ENCODE measurements at places on chromosomes 7 and 10.

GRCh38 chr10:45040921-45041542, 40.3 kb downstream of the ZNF22 start:
- no peak for DNase-seq

DNA sequence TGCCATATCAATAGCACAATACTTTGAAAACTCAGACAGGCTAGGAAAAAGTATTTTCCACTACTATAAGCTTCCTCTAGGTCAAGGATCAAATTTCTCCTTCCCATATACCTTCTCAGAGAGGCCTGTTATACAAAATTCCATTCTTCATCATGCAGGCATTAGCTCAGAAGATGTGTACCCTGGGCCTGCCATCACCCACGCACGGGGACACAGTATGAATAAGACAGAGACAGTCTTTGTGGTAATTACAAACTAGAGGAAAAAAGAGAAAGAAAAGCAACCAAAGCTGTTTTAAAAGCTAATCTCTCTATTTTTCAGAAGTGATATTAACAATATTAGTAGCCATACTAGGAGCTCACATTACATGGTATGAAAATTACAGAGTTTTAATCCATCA, 236.8 kb upstream of the AOAH start:
- no peak for DNase-seq

DNA sequence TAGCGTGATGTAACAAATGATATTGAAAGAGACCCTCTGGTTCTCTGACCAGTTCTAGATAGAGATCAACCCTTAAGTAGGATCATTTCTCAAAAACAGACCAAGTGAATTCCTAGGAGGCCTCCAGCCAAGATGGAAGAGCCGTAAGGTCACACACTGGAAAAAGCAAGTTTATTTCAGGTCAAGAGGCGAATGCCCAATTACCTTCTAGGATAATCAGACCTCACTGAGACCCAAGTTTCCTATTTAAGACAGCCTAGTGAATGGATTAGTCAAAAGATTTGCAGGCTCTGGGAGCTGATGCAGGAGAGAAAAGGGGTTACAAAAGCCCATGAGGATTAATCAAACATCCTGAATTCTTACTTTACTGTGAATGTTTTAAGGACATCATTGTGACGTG, 486.1 kb upstream of the NRP1 start:
- no peak for DNase-seq

GRCh38 chr7:112053737-112054069, 152.5 kb downstream of the DOCK4 start:
- DNase-seq = no peak

DNA sequence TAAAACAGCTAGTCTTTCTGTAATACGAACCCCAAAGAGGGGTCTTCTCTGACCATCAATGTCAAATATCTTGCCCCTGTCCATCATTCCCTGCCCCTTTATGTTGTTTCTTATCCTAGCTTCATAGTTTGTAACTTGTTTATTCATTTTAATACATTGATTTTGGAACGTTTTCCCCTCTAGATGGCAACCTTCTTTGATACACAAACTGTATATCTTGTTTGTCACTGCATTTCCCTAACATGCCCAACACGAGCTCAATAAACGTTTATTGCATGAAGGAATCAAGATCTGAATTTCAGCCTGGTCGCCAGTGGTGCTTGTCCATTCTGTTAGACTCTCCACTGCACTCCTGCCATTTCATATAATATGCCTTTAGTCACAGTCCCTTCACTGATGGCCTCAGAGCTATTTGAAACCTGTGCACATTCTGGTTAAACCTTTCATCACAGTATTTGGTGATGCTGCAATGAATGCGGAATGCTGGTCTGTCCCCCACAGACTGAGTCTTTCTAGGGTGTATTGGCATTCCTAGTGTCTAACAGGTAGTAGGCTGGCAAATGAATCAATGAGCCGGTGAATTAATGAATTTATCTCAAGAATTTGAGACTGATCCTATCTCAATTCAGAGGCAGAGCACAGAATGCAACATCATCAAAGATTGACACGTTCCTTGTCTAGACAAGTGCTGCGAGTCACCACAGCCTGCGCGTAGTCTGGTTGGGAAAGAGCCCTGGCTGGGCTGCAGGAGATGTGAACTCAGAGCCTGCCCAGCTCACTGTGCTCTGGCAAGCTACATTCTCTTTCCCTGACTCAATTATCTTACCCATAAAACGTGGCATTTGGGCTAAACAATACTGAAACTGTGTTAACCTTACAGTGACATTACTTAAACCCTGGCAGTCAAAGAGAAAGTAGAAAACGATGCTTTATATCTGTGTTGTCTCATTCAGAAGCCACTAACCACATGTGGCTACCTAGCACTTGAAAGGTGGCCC, 55.2 kb upstream of the FRMD4A start:
- DNase-seq = no peak

- no peak for DNase-seq
Observed at GRCh38 chr10:111086574-111086973, 9.7 kb downstream of the ADRA2A start.

DNA sequence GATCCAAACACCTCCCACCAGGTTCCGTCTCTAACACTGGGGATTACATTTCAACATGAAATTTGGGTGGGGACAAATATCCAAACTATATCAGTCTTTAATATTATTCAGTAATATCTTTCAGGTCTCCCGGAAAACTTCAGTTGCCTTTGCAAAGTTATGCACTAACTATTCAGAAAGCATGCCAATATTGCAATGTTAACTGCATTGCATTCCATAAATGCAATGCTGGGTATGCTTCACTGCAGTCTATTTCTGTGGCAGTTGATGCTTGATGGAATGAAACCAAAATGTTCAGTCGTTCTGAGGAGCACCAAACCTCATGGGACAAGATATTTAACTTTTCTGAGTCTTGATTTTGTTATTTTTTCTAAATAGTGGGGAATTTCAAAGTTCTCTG, 147.5 kb downstream of the SLC16A9 start:
- DNase-seq = no peak

GRCh38 chr7:108030516-108030915, 27.6 kb upstream of the LAMB1 start:
- no peak for DNase-seq

DNA sequence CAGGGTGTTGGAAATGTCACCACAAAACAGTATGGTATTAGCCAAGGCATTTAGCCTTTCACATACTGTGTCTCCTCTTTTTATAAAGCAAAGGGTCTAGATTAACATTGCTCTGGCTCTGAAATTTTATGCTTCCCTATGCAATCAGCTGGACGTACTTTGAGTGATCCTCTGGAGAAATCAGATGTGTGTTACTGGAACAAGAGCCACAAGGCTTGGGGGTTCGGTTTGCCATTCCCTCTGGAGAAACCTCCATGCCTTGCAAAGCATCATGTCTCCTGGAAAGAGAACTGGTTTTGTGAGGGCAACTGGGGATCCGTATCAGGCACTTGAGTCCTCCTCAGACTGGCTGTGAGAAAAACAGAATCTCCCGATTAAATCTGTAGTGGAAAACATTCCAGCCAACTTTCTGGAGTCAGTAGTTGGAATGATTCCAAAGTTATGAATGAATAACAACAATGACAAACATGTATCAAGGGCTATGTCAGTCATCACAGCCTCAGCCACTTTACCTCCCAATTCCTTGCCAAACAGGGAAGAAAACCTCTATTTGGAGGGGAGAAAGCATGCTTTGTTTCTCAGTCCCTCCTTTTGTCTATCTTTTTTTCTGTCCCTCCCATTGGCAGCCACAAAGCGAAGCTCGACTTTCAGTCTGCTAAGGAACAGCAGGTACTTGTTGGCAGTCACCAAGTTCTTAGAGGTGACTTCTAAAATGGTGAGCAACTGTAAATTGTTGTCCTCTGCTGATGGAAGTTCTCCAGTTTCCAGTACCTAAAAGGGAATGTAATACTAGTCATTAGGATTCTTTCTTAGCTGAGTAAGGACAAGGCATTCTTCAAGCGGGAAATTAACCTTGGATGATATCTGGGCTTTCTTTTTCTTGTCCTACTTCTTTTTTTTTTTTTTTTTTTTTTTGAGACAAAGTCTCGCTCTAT, 864.8 kb upstream of the AUTS2 start:
- DNase-seq = no peak

- no peak for DNase-seq
Observed at GRCh38 chr10:74425456-74426001, 274.5 kb downstream of the ADK start.

DNA sequence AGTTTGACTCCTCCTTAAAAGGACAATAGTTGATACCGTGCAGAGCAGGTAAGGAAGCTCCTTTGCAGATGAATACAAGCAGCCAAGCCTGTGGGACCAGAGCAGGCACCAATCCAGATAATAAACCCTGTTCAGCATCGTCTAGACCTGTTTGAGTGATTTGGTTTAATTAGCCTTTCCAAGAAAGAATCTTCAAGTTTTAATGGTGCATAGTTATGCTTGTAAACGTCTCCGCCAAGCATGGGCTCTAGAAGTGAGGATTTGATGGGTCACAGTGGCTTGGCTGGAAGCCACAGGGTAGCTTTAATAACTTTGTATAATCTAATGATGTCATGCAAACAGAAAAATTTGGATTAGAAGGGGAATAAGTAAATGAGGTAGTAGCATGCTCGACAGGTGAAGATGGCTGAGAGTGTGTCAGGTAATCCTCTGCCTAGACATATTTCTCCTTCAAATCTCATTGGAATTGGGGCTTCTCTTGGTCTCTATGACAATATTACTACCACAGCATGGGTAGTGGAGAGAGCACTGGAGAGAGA, 188.4 kb downstream of the DYNC1I1 start:
- no peak for DNase-seq

DNA sequence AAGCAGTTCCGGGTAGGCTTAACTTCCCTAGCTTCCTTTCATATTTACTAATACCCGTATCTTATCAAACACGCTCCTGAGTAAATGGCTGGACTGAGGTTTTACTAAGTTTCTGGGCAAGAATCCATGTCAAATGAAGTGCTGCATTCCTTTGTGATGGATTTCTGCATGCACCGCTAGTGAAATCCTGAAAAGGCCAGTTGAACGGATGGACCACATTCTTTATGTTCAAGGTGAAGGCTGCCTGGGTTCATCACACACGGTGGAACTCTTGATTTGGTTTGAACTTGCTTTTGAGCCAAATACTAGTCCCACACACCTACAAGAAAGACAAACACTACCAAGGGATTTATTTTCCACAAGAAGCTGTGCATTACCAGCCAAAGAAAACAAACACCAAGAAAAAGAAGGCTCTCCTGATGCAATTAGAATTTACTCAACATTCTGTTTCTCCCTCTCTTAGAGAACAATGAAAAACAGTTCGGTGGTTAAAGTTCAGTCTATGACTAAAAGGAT, 255.0 kb upstream of the SEMA3C start:
- no peak for DNase-seq

- DNase-seq = peak; percentile 32
Observed at GRCh38 chr7:39539816-39540215, 26.4 kb upstream of the YAE1 start.

GRCh38 chr7:131604841-131605279, 48.4 kb upstream of the PODXL start:
- no peak for DNase-seq

- no peak for DNase-seq
Observed at GRCh38 chr7:54780490-54780889, 21.5 kb upstream of the SEC61G start.

- DNase-seq = no peak
Observed at GRCh38 chr7:84612981-84613681, 418.5 kb upstream of the SEMA3A start.

GRCh38 chr10:11095374-11095801, 77.7 kb downstream of the CELF2 start:
- no peak for DNase-seq

- DNase-seq = no peak
Observed at GRCh38 chr10:15224948-15225347, 56.5 kb upstream of the NMT2 start.

- no peak for DNase-seq
Observed at GRCh38 chr10:6680735-6681134, 100.7 kb upstream of the PRKCQ start.

GRCh38 chr10:78944723-78945312, 123.9 kb upstream of the ZMIZ1 start:
- no peak for DNase-seq

DNA sequence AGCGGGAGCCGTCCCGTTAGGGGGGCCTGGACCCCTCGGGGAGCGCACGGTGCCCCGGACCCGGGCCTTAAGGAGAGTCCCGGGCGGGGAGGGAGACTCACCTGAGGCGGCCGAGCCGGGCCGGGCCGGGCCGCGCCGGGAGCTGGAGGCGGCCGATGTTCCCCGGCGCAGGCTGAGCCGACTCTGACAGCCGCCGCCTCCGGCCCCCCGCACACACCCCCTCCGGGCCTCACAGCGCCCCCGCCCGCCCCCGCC, at the start of gene ACHE:
Gene ACHE (minus strand): TSS at position 188 of the 255 bp plus-strand sequence. CDS start 1,656 bp downstream, outside the sequence.
- DNase-seq = no peak

DNA sequence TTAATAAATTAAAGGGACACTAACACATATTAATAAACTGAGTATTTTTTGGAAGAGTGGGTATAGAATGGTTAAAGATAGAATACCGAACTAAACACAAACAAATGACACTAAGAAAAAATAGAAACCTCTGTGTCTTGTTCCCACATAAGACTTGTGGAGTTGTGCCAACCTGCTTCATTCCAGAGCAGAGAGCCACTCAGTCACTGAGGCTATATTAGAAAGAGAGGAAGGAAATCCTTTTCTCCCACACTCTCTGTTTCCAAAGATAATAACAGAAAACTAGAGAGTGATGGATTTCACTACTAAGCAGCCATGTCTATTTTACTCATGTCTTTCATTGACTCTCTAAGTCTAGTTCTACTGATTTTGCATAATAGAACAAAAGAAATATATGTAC, 26.0 kb downstream of the CTNNA3 start:
- no peak for DNase-seq

- peak; percentile 80 for DNase-seq
Observed at GRCh38 chr10:96339956-96340904, 18.6 kb downstream of the OPALIN start.

DNA sequence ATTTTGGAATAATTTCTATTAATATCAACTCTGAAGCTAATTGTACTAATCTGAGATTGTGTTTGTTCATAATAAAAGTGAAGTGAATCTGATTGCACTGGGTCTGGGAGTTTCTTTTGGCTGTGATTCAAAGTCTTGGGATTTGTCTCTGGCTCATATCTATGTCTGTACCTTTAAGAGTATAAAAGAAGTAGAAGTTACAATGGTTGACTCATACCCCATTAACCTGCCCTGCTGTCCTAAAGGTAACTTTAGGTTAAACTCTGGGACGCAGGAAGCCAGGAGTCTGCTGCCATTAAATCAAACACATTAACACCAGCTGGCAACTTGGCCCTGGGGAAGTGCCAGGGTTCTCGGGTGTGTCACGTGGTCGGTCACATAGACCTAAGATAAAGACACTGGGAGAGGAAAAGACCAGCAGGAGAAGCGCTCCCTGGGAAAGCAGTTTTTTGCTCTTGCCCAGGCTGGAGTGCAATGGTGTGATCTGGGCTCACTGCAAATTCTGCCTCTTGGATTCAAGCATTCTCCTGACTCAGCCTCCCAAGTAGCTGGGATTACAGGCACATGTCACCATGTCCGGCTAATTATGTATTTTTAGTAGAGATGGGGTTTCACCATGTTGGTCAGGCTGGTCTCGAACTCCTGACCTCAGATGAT, 17.8 kb downstream of the SCD start:
- DNase-seq = peak; percentile 47

GRCh38 chr7:106561151-106561550, 99.8 kb downstream of the CCDC71L start:
- no peak for DNase-seq

GRCh38 chr10:129967579-129968019, 3.5 kb upstream of the EBF3 start:
- no peak for DNase-seq
